Hypothalamus (tissue), 51 donors: ENCODE measurements at places on chromosomes 11 and 22.

DNA sequence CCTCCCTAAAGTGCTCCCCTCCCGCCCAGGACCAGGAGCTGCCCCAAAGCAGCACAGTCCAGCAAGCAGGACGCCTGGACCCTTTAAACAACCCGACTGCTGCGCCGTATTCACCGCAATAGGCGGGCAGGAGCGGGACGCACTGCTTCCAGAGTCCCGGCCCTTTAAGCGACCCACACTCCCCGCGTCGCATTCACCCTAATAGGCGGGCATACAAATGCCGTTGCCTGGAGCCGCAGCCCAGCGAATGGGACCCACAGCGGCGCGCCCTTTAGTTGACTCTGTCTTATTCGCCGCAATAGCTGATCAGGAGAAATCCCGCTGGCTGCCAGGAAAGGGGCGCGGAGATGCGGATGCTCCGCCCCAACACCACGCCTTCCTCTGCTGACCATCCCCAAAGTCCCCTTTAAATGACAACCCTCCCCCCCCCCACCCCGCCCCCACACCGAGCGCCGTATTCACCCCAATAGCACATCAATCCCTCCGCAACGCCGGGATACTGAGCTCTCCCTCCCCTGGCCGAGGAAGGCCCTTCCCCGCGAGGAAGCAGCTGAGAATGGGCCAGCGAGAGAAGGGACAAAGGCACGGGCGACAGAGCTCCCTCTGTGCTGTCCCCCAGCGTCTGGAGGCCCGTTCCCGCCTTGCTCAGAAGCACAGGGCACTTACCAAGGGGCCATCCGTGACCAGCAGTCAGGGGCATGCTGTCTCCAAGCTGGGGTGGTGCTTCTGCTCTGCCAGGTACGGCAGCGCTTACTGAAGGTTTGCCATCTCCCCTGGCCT, 4.7 kb downstream of the OSBPL5 start:
- peak; percentile 51 for DNase-seq

DNA sequence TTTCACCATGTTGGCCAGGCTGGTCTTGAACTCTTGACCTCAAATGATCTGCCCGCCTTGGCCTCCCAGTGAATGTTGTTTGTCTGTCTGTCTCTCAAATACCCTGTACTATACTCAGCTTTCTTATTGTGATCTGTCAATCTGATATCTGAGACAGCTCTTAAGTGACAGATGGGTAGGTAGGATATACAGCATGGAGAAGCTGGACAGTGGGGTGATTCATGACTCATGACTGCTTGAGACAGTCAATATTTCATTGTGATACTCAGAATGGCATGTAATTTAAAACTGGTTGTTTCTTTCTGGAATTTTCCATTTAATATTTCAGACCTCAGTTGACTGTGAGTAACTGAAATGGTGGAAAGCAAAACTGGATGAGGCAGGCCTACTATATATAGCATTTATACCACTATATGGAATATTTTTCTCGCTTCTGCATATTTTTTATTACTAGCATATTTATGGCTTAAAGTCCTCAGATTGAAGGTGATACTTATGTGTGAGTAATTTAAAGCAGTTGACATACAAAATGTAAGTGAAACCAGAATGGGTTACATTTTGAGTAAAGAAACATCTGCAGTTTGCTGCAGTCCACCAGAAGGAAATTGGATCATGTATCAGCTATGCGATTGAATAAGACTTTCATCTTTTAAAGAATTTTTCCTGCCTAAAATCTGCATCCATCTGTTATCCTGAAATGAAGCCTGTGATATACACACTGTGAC, 22.3 kb downstream of the ARHGAP42 start:
- DNase-seq = no peak

DNA sequence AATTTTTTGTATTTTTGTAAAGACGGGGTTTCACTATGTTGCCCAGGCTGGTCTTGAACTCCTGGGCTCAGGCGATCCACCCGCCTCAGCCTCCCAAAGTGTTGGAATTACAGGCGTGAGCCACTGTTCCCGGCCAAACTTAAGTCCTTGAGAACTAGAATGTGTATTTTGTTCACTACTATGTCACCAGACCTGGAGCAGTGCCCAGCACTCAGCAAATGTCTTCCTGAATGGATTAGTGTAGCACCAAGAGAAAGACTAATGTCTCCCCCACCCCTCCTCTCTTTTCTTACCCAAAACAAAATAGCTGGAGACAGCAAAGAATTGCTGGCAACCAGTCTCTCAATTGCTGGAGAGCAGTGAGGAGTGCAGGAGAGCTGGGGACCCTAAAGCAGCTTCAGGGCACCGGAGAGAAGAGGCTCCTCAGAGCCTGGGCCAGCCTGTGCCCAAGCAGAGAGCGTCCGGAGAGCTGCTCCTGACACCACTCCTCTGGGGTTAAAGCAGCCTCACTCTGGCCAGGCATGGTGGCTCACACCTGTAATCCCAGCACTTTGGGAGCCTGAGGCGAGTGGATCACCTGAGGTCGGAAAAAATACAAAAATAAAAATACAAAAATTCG, 14.9 kb downstream of the SLC25A18 start:
- DNase-seq = no peak

GRCh38 chr11:8232414-8232813, 31.3 kb downstream of the LMO1 start:
- DNase-seq = no peak

- DNase-seq = no peak
Observed at GRCh38 chr22:44940130-44940529, 69.7 kb downstream of the PHF21B start.

- no peak for DNase-seq
Observed at GRCh38 chr22:48167238-48167637, 1404.8 kb downstream of the TBC1D22A start.
